ENCODE measurements at places on chromosomes 1 and 21.

GRCh38 chr1:228305721-228306152 lies 97.9 kb downstream of the OBSCN start:
- DNase-seq: no peak

DNA sequence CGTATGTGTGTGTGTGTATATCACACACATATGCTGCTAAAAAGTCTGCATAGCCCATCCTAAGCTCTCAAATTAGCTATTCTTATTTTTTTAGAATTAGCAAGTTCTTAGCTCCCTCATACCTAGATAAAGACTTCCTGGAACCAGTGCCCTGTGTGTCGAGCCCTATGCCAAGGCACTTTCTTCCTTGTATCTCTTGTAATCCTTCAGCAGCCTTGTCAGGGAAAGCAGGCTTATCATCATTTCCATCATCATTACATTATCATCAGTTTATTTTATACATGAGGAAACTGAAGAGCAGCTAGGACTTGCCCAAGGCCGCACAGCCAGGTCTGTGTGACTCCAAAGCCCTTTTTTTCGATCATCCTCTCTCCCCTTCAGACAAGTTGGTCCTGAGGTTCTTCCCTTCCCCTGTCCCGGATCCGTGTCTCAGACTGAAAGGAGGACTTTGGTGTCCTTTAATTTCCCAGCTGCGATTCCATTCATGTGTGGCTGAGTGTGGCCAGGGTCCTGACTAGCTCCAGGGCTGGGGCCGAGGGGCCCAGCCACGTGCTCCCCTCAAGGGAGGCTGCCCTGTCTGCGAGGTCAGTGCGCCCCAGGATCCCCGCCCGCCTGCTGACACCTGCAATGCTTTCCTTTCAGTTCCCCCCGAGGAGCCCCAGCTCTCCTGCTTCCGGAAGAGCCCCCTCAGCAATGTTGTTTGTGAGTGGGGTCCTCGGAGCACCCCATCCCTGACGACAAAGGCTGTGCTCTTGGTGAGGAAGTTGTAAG lies 24.9 kb downstream of the IL6R start:
- no peak for DNase-seq

- no peak for DNase-seq
Measured at GRCh38 chr1:215137985-215138384, 55.4 kb downstream of the KCNK2 start.

DNA sequence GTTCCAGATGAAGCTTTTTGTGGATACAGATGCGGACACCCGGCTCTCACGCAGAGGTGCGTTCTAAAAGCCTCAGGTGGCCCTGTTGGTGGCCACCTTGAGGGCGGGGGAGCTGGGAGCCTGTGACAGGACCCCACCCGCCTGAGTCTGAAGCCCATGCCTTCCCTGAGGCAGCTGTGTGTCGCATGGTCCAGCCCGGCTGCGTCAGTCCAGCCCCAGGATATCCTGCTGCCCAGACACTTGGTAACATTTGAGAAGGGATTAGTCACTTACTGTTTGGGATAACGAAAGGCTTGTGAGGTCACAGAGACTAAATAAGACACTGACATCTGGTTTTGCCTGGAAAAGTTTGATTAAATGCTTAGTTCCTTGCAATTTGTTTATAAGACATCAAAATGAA lies 68.9 kb downstream of the UCK2 start:
- no peak for DNase-seq

GRCh38 chr1:175673371-175674150 lies 69.8 kb downstream of the TNR start:
- DNase-seq: no peak

DNA sequence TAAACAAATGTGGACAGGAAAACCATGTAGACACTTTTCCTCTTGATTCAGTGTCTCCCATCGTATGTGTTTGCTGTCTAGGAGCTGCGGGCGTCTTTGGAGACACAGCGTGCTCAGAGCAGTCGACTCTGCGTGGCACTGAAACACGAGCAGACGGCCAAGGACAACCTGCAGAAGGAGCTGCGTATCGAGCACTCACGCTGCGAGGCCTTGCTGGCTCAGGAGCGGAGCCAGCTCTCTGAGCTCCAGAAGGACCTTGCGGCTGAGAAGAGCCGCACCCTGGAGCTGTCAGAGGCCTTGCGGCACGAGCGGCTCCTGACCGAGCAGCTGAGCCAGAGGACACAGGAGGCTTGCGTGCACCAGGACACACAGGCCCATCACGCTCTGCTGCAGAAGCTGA lies 27.2 kb upstream of the DIP2A start:
- no peak for DNase-seq

- no peak for DNase-seq
Measured at GRCh38 chr1:85734931-85735330, 26.7 kb upstream of the ZNHIT6 start.

DNA sequence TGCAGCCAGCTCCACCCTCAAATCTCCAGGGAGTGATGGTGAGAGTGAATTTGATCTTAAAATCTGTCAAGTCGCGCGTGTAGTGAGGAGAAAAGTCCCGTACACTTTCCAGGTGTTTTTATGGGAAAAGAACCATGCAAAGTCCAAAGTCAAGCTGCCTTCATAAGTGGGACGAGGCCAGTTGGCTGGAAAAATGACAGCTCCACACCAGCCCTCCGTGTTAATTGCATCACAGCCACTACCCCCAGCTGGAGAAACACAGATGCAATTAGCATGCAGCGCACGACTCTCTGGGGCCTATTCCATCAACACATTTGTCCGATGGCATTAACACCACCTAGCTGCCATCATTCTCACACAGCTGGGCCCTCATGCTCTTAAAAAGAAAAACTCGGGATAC lies 68.4 kb downstream of the KLHDC7A start:
- no peak for DNase-seq

DNA sequence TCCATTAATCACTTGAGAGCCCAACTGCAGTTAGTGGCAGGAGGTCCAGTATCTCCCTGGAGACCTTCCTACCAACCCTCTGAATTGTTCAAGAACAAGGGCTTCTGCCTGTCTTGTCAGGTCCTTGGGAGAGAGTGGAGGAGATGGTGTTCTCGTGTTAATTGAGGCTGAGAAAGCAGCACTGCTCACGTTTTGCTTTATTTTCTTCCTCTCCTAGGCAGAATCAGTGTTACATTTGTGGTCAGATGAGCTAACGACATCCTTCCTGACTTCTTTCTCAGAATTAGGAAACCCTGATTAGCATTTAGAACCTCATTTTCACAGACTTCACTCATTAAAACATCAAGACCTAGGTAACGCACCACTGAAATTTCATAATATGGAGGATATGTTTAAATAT lies 26.4 kb upstream of the LRIG2 start:
- no peak for DNase-seq

DNA sequence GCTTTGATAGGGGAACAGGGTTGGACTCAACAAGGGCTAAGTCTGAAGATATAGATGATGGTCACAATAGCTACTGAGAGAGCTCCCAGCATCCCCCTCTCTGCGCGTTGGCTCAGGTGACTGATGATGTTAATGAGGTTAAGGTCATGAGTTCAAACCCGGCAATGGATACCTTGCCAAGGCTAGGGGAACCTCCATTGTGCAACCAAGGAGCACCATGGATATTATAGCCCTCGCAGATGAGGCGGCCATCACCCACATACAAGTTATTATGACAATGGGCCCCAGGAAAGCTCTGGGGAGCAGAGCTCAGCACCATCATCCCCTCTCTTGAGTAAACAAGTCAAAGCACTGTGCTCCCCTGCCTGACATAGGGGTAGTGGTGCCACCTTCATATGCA lies 8.2 kb downstream of the KCNA2 start:
- DNase-seq: no peak

DNA sequence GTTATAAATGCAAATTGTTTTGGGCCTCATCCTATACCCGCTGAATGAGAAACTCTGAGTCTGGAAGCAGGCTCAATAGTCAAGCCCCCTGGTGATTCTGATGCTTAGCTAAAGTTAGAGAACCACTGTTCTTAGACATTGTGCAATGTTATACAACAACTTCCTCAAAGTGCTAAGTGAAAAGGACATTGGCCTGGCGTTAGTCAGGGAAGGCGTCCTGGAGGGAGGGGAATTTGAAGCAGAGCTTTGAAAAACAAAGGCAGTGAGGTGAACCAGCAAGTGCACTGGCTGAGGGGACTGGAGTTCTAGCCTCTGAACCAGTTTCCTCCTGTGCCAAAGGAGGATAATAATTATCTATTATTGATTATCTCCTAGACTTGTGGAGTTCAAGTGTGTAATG lies 5.1 kb downstream of the CD1D start:
- no peak for DNase-seq

DNA sequence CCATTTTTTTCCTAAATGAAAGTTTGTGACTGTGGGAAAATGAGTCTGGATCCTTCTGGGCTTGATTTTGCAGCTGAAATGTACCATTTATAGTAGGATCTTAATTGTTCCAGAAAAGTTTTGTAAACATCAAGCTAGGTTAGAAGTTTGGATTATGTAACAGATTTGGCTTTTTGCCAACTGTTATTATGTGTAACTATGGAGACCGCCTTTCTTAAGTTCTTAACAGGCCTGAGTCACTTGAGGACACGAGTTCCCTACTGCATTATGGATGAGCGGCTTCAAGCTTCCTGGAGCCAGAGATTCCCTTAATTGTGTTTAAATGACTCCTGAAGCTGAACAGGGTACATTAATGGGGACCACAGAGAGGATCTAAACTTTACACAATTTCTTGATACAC lies 22.2 kb downstream of the SLC25A33 start:
- no peak for DNase-seq

DNA sequence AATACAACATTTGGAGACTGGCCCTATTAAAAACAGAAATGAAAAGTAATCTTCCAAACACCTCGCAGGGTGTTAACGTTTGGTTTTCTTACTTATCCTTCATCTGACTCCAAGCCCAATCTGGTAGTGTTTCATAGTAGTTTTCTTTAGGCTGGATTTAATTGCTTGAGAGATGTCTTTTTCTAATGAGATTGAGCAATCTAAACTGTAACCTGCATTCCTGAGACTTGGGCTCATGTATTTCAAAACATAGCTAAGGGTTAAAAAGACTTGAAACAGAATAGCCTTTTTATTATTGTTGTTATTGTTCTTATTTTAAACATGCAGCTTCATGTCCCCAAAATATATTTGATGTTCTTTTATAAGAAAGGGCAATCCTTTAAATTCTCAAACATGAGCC lies 278.9 kb downstream of the TGFB2 start:
- DNase-seq: no peak

GRCh38 chr1:12562955-12563576 lies 54.9 kb downstream of the DHRS3 start:
- DNase-seq: no peak

DNA sequence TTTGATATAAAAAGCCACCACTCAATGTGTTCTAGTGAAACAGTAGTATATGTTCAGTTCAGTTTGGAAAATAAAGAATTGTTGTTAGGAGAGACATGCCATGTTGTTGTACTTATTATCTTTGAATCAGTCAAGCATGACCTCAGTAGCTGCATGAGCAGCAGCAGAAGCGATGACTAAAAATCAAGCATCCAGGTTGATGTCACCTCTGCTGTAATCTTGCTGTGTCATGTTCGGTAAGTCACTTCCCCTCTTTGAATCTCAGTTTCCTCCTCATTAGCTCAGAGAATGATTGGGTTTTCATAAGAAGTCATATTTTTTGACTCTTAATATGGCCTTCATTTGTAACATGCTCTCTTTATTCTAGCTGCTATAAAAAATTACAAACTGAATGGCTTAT lies 428.4 kb upstream of the B3GALT2 start:
- DNase-seq: no peak

GRCh38 chr1:39754906-39755504 lies 16.1 kb downstream of the OXCT2 start:
- no peak for DNase-seq

- no peak for DNase-seq
Measured at GRCh38 chr1:221239792-221240191, 360.5 kb downstream of the HLX start.

DNA sequence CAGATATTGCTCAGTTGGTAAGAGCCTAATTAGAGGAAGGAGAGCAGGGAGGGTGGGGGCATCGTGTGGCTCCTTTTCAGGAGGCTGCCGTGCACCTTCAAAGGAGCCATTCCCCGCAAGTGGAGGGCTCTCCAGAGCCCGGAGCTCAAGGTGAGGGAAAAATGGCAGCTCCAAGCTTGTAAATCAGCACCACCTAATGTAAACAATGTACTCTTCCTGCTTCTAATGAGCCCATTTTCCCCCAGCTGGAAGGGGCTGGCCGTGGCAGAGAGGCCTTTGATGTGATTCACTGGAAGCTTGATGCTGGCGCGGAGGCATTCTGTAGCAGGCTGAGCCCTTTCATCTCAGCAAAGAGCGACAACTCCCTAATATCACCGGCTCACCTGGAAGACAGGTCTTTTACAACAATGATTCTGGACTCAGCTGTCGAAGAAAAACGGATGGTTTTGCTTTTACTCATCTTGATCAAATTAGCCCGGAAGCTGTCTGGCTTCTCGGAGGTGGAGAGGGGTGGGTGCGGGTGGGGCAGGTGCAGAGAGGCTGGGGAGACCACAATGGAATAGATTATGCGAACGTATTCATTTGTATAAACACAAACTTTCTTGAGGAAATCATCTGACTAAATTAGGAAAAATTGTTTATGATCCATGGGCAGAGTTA lies 112.5 kb downstream of the RRAGC start:
- no peak for DNase-seq

GRCh38 chr1:160261556-160261892 lies 825 bp downstream of the DCAF8 start:
- no peak for DNase-seq
